ENCODE measurements at places on chromosomes 5 and 9.

DNA sequence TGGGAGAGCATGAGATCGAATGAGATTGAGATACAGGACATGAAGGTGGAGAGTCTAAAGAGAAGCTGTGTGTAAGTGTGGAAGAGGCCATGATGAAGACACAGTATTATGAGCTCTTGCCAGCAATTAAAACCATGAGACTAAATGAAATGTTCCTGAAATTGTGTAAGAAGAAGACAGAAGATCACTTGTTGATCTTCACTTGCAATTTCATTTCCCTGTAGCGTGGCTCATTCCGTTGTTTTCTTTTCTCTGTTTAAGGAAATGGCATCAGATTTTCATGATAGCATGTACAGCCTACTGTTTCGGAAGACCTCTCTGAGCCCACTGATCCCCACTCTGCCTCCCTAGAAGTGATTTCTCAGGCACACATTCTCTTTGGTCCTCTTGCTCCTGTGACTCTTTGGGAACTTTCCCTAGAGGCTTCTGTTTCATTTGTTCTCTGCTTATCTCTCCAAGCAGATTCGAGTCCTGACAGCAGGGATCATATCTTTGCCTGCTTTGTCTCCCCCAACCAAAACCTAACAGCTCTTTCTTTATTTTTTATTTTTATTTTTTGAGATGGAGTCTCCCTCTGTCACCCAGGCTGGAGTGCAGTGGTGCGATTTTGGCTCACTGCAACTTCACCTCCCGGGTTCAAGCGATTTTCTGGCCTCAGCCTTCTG is 16.8 kb downstream of the PIP5K1B start:
- DNase-seq = no peak

DNA sequence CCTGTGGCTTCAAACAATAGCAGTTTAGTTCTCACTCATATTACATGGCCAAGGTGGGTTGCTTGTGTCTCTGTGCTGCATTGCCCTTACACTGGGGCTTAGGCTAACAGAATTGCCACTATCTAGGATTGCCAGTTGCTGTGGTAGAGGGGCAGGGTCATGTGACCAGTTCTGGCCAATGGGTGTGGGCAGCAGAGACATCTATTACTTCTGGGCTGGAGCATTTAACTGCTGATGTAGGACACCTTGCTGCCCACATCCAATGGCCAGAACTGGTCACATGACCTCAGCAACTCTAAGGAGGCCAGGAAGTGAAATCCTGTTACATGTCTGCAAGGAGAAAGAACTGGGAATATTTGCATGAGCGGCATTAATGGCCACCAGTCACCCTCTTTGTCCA is 199.3 kb downstream of the C9orf152 start:
- no peak for DNase-seq

DNA sequence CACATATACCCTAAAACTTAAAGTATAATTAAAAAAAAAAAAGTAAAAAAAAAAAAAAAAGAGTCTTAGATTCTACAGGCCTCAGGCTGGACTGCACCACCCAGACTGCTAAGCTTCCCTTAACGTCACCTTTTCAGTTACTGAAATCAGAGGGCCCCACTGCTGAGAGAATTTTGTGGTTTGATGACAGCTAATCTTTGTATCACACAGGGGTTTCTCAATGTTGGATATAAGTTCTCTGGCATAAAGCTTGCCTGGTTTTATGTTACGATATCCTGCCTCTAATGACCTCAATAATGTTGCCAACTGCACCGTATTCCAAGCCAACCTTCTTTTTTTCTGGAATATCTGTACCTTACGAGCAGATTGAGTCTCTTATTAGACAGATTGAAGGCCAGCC is 43.1 kb upstream of the C6 start:
- no peak for DNase-seq

- no peak for DNase-seq
Measured at GRCh38 chr9:124749781-124750180, 21.3 kb downstream of the NR6A1 start.

DNA sequence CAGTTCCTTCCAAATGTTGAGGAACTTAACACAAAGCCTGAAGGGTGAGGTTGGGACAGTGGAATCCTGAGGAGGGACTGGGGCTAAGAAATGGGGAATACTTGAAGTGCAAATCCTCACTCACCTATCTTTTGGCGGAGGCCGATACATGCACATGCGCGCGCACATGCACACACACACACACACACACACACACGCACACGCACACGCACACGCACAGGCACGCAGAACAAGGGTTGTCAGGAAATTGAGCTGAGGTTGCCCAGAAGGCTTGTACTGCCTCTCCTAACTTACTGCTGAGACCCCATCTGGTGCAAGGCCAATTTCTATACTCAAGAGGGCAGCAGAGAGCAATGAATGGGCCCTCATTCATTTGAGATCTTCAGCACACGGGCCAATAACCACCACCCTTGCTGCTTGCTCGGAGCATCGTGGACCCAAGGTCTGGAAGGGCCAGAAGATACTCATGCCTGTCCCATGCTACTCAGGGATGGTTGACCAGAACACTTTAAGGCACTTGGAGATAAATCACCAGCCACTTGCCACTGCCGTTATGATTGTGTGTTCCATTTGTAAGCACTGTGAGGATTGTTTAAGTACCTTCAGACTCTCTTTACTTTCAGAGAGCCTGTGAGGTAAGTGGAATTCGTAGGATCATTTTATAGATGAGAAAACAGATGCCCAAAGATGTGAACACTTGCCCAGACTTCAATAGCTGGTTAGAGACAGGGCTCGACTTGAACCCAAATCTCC is 21.5 kb downstream of the BTF3 start:
- peak; percentile 65 for DNase-seq

DNA sequence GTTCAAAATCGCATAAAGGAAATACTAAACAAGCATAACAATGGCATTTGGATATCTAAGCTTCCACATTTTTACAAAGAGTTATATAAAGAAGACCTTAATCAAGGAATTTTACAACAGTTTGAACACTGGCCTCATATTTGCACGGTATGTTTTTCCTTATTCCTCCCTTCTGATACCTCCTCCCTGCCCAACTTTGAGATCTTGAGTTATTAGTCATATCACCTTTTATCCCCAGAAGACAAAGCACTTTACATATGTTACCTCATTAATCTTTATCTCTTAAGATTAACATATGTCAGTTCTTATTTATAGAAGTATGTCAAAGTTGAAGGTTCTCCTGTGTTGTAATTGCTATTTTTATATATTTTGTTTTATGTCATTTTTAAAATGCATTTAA is 29.8 kb downstream of the TDRD7 start:
- no peak for DNase-seq

DNA sequence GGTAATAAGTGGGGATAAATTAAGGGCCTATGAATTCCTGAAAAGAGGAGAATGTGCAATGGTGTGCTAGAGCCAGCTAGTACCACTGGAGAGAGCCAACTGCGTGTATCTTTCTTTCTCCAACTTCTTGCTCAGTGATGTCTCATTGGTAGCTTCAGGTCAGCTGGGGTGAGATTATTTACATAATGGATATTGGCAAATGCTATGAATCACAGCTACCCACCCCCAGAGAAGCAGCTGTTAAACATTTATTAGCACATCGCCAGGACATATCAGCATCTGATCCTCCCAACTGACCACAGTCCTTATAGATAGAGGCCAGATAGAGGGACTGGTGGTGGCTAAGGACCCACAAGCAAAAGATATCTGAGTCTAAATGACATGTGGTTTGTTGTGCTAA is 421.3 kb downstream of the ACTL7B start:
- DNase-seq = no peak

DNA sequence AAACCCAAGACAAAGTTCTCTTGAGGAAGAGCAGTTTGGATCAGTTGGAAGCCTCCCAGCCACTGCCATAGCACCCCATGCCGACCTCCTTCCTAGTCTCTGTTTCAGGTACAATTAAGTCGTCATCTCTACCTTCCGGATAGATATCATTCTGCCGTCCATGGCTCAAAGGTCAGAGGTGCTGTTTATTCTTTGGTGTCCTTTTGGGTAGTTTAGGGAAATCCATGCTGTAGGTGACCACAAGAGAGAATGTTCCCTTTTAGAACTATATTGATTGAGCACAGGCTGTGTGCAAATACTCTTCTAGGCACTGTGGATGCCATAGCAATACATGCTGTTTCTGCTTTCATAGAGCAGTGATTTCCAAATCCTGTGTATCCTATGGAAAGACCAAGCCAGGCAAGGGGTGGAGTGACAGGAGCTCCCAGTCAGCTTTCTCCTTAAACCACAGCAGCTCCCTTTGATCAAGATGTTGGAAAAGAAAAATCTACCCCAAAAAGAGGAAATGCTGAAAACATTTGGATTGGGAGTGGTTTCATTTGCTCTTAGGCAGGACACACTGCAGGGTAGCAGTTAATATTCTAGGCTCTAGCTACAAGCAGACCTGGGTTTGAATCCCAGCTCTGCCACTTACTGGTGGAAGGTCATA is 127.9 kb downstream of the PALM2AKAP2 start:
- no peak for DNase-seq

- DNase-seq = no peak
Measured at GRCh38 chr5:55582256-55582655, 47.5 kb upstream of the PLPP1 start.

GRCh38 chr9:15743512-15743911 is 190.7 kb downstream of the CCDC171 start:
- DNase-seq = no peak
